ENCODE measurements at places on chromosomes 6 and 20.

- no peak for DNase-seq
Measured at GRCh38 chr6:65557224-65557623, 149.8 kb downstream of the EYS start.

GRCh38 chr20:22824077-22824476, 211.0 kb upstream of the SSTR4 start:
- no peak for DNase-seq

DNA sequence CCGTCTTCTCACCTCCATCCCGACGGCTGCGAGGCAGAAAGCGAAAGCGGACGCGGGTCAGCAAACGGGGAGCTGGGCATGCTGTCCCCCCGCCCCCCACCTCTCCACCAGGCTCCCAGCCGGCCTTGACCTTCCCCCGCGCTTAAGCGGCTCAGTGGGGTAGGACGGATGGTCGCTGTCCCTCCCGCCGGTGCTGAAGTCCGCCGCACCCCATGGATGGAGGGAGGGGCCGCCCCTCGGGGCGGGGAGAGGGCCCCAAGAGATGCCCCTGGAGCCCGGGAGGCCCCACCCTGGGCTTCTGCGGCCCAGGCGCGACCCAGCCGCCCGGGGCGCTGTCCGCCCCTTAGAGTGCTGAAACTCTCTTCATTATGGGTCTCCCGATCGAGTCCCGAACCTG, at the start of gene KCNB1:
Gene KCNB1 (minus strand): TSS at position 48 of the 397 bp plus-strand sequence. CDS start 188 bp downstream, outside the sequence.
- DNase-seq = no peak

GRCh38 chr20:9036593-9036992, 32.3 kb upstream of the PLCB4 start:
- DNase-seq = no peak

GRCh38 chr6:36984581-36985416, 1.2 kb downstream of the MTCH1 start:
- DNase-seq = no peak

DNA sequence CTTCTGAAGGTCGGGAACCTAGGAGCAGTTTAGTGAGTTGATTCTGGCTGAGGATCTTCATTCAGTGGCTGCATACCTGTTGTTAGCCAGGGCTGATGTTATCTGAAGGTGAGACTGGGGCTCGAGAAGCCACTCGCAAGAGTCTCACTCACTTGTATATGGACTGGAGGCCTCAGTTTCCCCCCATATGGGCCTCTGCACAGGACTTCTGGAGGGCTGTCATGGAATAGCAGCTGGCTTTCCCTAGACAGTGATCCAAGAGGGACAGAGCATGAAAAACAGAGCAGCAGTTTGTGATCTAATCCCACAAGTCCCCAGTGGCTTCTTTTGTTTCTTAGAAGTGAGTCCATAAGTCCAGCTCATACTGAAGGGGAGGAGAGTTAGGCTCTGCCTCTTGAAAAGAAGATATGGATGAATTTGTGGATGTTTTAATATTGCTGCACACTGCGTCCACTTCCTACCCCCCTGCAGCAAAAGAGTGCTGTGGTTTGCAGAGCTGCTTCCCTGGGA, 623.4 kb downstream of the CDH26 start:
- DNase-seq = no peak

DNA sequence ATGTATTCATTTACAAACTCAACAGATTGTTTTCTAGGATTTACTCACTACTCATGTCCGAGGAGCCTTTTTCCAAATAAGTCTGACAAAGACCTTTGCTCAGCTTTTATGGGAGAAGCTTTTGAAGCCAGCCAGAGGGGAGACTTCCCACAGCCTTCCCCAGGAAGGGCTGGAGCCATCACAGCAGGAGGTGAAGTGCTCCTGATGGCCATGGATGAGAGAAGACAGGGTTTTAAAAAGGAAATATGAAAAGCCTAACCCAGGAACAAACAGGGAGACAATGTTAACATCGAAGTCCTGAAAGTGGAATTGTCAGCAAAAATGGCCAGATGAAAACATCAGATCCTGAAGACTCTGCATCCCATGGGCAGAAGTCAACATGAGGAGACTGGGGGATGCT, 11.6 kb upstream of the TAGAP start:
- DNase-seq = no peak

- no peak for DNase-seq
Measured at GRCh38 chr20:47995661-47996060, 210.4 kb upstream of the SULF2 start.

GRCh38 chr6:77326029-77326428, 137.3 kb downstream of the HTR1B start:
- no peak for DNase-seq

DNA sequence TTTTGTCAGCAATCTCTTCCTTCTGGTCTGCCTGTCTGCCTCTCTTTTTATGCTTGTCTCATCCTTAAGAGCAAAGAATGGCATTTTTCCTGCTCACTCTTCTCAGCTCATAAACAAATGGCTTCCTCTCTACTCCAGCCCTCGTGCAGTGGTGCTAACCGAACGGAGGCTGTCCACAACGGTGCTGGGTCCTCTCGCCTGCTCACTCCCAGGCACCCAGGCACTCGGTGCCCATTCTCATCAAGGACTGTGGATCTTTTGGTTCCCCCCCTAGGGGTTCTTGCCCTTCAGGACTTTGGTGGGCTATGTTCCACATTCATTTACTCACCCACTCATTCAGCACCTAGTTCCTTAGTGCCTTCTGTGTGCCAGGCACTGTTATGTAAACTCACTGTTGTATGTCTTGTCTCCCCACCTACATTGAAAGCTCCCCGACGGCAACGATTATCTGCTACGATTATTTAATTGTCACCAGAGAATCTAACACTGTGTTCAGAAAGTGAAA, 113.9 kb downstream of the FYN start:
- no peak for DNase-seq

GRCh38 chr6:162922563-162923166, 194.9 kb downstream of the PACRG start:
- no peak for DNase-seq

DNA sequence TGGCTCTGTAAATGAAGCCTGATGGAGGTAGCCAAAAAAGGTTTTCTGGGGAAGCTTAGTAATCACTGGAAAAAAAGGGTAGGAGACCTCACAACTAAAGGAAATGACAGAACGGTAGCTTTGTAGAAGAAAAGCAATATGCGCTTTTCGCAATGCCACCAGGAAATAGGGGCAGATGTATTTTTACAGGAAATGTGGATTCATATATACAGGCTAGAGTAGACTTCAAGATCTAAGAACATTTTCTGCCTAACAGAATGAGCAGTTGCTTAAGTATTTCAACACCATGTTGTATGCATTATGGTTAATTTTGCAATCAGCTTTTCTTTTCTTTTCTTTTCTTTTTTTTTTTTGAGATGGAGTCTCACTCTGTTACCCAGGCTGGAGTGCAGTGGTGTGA, 219.6 kb downstream of the CD83 start:
- no peak for DNase-seq

DNA sequence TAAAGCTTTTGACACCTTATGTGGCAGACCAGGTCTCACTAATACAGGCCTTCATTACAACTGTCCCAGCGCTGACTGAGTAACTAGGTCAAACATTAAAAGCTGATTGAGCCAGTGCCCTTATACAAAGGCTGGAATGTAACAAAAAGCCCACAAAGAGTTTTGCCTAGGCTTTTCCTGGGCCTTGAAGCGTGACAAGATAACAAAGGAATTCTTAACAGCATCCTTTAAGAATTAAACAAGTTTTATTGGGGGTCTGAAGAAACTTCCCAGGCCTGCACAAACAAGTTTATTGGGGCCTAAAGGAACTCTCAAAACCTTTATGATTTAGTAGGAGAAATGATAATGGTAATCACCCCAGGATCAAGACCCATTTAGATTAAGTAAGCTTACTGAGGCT, 267.6 kb upstream of the FAM83B start:
- DNase-seq = no peak

DNA sequence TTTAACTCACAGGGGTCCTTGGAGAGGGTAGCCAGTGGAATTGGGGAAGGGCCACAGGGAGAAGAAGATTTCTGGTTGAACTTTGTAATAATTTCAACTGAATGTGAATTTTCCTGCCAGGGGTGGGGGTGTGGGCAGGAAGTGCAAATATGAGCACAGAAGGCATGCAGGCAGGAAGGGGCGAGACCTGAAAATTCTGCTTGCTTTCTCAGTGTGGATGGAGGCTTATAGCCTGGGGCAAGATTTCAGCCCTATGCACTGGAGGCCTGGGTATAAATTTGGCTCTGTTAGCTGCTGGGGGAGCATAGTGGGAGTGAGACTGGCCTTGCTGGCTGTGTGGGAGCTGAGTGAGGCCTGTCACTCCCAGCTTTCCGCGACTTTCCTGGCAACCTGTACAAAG, 54.4 kb downstream of the PERP start:
- DNase-seq = no peak

DNA sequence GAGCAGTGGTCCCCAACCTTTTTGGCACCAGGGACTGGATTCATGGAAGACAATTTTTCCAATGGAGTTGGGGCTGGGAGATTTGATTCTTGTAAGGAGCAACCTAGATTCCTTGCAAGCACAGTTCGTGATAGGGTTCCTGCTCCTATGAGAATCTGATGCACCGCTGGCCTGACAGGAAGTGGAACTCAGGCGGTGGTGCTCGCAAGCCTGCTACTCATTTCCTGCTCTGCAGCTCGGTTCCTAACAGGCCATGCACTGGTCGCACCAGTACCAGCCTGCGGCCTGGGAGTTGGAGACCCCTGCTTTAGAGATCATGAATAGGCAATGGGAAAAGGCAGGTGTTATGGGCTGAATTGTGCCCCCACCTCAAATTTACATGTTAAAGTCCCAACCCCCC, 131.2 kb downstream of the PFDN4 start:
- DNase-seq = no peak

- no peak for DNase-seq
Measured at GRCh38 chr6:14224359-14225103, 107.0 kb downstream of the CD83 start.

DNA sequence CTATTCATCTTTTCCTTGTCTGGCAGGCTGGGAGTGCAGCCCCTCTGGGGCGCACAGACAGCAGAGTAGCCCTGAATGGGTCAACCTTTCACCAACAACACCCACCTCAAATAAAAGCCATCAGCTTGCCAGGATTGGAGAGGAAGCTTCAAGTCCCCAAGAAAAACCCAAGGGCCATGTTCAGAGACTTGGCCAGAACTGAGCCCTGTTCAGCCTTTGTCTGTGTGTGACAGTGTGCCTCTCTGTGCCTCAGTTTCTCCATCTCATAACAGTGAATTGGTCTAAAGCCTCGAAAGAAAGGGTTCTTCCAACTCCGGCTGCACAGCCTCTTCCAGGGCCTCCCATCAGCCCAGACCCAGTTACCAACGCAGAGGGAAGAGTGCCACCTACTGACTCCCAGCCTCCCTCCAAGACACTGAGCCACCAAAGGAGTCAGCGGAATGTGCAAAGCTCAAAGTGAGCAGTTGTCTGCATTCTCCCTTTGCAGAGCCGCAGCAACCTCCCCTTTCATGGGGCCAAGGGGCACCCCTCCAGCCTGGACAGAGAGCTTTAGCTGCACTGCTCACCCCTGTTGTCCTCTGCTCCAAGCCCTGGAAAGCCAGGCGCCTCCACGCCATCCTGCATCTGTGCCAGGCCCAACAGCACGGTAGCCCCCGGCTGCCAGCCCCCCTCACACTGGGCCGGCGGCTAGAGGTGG, 82.7 kb upstream of the TOP1 start:
- DNase-seq = peak; percentile 2

DNA sequence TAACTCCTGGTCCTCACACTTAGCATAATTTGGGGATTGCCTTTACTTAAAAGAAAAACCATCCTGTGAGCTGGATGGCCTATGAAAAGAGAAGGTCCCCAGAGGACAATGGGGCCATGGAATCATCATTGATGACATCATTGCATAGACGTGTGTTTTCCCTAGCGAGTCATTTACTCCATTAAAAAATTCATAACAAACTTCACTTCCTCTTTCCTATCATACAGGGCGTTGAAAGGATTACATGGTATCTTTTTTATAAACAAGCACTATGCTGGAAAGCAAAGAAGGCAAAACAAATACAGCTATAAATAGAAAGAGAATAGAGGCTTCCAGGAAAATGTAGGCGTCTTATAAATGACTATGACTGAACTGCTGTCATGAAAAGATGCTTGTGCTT, 11.3 kb upstream of the COL12A1 start:
- DNase-seq = no peak

DNA sequence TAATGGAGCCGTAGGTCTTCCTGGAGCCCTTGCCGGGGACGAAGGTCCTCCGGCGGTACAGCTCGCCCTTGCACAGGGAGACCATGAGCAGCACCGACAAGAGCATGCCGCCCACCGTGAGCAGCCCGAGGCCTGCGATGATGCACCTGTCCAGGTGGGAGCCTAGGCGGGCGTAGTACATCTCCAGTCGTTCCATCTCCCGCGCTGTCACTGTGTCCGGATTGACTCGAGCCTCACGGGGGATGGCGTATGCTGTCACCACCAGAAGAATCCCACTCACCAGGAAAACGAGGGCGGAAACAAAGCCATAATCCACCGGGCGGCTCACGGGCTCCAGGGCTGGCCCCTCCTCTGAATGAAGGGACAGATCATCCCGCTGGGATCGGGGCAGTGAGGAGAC, 3.8 kb downstream of the TMEM74B start:
- no peak for DNase-seq

DNA sequence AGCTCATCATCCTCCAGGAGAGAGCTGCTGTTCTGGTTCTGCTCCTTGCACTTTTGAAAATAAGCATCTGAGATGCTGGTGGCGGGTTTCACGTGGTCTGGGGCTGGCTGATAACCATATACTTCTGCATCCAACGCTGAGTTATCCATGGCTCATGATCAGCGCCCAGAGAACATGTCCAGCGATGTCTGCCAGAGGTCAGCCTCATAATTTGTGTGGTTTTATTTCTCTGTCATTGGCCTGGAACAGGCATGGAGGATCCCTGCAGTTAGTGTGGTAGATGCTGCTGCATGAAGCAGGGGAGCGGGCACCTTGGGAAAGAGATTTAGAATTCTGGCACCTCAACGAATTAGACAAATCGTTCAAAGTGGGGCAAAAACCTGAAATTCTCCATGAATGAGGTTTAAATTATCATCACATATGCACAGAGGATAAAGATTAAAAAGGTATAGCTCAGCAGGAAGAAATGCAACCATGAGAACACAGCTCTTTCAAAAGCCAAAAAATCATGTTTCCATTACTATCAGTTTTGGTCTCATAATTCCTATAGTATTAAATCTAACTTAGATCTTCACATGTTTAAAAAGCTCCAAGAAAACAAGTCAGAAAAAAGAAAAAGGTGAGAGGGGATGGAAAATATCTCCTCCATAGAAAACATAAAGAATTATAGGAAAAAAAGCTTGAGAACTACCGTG, 157.2 kb downstream of the SOD2 start:
- DNase-seq = no peak

- no peak for DNase-seq
Measured at GRCh38 chr20:32585011-32585585, at the start of gene NOL4L. NOL4L (minus strand) TSS chr20:32585333; CDS start chr20:32584890, 443 bp downstream.

DNA sequence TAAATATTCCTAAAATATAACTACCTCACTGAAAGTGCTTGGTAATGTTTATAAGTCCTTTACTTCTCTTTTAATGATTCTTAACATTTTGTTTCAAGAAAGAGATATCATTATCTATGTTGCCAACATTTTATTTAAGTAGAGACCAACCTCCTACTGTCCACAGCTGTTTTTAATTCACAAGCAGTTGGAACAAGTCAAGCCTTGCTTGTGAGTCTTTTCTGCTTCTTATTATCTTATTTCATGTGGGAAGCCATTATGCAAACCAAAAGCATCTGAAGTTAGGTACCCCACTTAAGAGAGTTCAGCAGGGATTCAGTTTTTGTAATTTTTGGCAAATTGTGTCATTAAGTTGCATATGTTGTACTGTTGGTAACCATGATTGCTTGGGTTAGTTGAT, 1714.5 kb downstream of the GRIK2 start:
- DNase-seq = no peak

GRCh38 chr6:38493931-38494547, 145.7 kb downstream of the BTBD9 start:
- no peak for DNase-seq

GRCh38 chr20:51249781-51250180, 226.9 kb upstream of the KCNG1 start:
- no peak for DNase-seq
